ENCODE measurements at places on chromosomes 2 and 18.

- no peak for DNase-seq
These were observed 33.8 kb upstream of the SP5 start for GRCh38 chr2:170681311-170681710.

DNA sequence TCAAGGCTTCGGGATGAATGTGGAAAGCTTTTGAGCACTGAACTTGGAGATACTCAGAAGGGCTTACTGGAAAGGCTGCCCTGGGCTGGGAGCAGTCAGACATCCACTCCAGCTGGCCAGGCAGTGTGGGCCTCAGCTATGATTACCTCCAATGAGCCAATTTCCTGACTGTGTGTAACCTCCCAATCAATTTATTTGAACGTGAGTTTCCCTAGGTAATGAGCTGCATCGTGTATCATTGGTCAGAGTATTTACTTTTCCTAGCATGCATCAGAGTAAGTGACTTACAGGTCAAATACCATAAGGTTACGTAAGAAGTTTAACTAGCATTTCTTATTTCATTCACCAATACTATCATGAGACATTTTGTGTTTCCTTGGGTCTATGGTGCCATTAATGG, 11.0 kb upstream of the CTAGE1 start:
- DNase-seq, result no peak

- DNase-seq, result no peak
These were observed 57.8 kb upstream of the KIF5C start for GRCh38 chr2:148817210-148817708.

- DNase-seq, result no peak
These were observed 36.1 kb upstream of the MYO3B start for GRCh38 chr2:170141865-170142264.

- no peak for DNase-seq
These were observed 10.4 kb downstream of the ERFE start for GRCh38 chr2:238169048-238169707.

DNA sequence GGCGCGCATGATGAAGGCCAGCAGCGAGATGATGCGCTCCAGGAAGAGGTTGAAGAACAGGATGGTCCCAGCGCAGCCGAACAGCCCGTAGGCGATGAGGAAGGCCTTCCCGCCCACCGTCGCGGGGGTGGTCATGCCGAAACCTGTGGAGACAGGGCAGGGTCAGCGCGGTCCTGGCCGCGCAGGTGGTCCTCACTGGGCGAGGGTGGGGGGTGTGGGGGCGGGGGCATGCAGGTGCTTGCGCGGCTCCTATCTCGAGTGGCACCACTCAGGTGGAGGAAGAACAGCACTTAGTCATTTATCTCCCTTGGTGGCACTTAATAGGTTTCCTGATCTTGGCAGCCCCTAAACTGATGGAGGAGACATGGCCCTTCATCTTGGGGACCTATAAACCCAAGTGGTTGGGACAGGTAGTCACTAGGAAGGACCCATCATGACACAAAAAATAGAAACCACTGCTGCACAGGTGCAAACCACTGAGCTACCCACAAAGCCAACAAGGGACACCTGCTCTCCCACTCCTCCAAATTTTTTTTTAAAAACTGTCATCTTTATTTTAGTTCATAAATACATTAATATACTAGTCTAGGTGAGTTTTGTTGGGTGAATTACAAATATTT, 118.8 kb downstream of the MSH2 start:
- no peak for DNase-seq

DNA sequence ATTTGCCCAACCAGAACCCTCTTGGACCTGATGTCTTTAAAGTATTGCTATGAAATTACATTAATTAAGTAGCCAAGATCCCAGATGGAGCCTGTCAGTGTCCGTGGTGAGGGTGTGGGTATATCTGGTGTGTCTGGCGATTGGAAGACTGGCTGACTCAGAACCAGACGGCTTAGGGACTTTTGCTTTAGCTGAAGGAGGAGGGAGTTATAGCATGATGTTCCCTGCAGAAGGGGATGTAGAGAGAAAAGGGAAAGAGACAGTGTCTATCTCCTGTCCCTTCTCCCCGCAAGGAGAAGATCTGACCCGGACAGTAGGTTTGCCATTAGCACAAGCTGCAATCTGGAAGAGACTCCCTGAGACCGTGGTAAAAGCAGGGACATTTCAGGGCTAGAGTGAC, 60.6 kb downstream of the POU3F3 start:
- no peak for DNase-seq

DNA sequence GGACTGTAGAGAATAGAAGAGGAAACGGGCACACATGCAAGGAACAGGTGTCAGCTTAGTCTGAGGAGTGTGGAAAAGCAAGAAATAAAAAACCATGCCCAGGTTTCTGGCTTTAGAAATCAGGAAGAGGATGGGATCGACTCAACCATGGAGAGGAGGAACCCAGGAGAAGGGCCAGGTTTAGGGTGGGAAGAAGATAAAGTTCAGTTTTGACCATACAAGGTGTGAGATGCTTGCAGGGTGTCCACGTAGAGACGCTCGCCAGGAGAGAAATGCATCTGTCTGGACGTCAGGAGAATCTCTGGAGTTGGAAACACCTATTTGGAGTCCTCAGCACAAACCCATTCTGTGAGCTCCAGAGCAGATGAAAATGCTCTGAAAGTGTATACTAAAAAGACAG, 275.1 kb downstream of the CYRIA start:
- no peak for DNase-seq

DNA sequence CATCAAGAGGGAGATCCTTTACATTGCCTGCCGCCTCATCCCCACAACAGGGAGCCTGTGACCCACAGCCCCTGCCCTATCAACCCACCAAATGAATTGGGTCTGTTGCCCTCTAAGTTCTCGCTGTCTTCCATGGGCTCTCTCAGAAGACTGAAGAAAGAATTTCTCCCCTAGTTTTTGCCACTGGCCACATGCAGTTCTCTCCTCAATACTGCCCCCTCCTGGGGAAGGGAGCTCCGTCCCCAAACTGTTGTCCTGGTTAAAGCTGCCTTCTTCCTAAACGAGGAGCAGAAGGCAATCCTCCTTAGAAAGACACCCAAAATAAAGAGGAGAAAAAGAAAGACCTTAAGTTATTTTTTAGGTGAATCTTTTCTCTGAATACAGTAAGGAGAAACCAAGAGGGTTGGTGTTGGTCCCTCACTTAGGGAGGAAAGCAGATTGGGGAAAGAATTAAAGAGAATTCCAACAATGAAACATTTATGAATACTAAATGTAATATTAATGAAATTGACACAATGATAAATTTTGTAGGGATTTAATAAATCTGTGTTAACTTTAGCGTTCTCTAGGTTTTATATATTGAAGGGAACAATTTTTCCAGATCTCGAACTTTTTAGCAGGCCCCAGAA, 31.1 kb upstream of the SATB2 start:
- DNase-seq, result no peak

- no peak for DNase-seq
These were observed 16.2 kb upstream of the MAPRE2 start for GRCh38 chr18:35024965-35025364.

GRCh38 chr18:24517554-24517953, 57.1 kb downstream of the HRH4 start:
- no peak for DNase-seq

DNA sequence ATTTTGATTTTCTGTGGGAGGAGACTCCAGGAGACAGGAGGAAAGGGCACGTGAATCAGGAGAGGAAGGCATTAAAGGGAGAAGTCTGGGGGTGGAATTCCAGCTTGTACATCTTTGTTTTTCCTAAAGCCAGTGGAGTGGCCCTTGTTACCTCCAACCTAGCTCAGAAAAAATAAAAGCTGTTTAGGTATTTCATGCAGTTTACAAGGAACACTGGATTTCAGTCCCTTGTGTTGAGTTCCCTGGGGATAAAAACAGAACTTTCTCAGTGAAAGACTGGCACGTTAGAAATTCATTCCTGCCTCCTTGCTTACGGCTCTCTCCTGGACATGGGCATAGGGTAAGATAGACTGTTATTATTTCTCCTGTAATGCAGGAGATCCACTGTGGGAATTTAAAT, 170.2 kb downstream of the ZEB2 start:
- DNase-seq, result no peak

GRCh38 chr18:9289698-9290097, 44.9 kb upstream of the TWSG1 start:
- DNase-seq, result no peak

DNA sequence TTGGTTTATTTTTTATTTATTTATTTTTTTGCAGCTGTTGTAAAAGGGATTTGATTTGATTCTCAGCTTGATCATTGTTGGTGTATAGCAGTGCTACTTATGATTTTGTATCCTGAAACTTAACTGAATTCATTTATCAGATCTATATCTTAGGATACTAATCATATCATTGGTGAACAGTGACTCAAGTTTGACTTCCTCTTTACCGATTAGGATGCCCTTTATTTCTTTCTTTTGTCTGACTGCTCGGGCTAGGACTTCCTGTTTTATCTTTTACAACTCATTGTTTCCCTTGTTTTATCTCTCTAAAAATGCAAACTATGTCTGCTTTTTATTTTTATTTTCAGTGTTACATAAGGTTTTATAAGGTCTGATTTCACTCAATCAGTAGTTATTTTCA, 23.6 kb downstream of the SP100 start:
- no peak for DNase-seq

DNA sequence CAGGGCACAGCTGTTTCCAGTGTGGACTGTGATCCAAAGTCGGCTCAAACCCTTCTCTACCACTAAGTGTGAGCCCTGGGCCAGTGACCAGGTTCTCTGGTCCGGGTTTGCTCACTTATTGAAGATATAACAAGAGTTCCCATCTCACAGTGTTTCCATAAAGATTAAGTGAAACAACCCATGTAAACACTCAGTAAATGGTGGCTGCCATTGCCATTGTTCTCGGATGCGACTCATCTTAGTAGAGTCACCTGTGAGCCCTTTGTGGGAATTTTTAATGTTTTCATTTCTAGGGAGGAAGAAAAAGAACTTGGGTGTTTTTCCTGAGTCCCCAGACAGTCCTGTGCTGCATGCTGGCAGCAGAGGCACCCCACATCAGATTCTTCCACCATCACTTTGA, 53.4 kb downstream of the TPGS2 start:
- DNase-seq, result no peak

- DNase-seq, result no peak
These were observed 32.0 kb downstream of the SLC14A1 start for GRCh38 chr18:45755934-45756333.

DNA sequence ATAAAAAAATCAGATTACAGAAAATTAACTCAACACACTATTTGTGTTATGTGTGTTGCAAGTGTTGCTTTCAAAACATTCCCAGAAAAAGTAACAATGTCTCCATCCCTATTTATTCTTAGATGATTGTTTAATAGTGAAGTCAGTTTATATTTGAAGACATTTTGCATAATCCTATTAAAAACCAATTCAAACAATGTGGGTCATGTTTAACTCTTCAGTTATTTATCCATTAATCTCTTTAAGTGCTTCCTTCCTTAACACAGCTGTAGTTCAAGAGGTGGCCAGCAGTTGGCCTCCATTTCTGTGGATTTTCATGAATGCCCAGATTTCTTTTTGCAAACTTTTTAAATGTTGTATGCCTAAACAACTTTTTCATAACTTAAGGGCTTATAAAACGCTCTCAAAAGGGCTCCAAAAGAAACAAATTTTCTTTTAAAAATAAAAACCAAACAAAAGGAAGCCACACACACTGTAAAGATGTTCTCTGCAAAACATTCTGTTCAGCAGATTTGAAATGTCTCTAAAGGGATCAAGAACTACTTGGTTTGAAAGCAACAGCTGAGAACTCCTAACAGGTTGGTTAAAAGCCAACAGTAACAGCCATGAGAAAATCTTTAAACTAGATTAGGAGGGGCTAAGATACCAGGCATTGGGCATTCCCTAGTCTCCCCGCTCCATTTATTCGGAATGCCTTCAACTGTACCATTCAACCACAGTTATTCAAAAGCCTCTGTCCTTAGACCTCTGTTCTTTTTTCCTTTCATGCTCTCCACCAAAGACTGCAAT, 71.5 kb downstream of the THADA start:
- peak; percentile 9 for DNase-seq

GRCh38 chr18:10002280-10002679, 88.5 kb downstream of the VAPA start:
- no peak for DNase-seq

DNA sequence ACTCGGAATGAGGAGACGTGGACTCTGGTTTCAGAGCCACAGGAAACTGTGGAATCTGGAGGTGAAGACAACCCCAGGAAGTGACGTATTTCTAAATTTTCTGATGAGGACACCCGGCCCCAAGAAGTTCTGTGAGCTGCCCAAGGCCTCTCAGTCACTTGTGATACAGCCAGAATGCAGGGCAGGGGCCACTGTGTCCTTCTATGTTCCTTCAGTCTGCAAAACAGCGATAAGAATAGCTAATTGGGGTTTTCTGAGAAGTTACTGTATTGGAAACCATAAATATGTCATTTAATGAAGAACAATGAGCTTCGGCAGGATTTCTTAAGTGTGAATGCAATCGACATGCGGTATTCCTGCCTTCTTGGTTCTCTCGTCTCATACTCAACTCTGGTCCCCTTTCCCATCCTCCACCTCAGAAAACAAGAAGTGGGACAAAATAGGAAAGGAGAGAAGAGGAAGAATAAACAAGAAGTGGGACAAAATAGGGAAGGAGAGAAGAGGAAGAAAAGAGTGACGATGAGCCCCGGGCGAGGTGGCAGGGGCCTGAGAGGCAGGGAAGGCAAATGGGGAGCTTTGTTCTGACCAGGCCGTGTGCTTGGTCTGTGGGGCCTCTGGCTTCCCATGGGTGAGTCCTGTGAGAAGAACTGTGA, 282.0 kb upstream of the REV1 start:
- DNase-seq, result no peak

- DNase-seq, result no peak
These were observed 11.7 kb upstream of the EDAR start for GRCh38 chr2:109000738-109001137.

DNA sequence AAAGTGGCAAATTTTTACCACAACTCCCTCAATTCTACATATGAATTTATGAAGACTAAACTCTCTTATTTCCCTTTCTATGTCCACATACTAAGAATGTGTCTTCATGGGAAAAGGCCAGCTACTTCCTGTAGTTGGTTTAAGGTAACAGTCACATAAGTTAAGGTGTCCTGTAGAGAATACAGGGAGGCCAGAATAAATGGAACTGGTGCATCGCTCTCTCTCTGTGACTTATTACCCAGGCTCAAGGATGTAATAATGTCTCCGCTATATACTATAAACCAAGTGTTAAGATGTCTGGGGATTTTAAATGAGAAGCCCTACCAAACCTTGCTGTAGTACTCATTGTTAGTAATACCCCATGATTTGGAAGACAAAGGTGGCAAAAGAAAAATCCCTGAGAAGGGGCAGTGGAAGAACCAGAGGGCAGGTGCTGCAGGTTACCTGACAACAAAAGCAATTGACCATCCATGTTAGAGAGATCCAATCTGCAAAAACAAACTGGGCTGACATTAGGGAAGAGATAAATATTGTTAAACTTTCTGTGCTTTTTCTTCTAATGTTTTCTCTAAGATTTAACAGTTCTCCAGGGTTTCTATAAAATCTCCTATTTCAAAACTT, 372.8 kb downstream of the TMX3 start:
- DNase-seq, result no peak

GRCh38 chr2:37551783-37552182, 119.7 kb downstream of the CDC42EP3 start:
- DNase-seq, result no peak

Data from HuH-7.5 (cell line).